Lung microvascular endothelial cell (primary cell): ENCODE measurements at places on chromosomes 11 and 22.
A peak's percentile ranks its signal among the peaks of the same experiment; 100 is the strongest.

- no peak for DNase-seq
Observed at GRCh38 chr22:46937185-46937584, 174.7 kb downstream of the TBC1D22A start.

- peak; percentile 50 for DNase-seq
Observed at GRCh38 chr22:36425977-36426523, 38.3 kb upstream of the MYH9 start.

GRCh38 chr11:124670732-124671131 is 2.8 kb downstream of the SIAE start:
- DNase-seq: no peak

- DNase-seq: no peak
Observed at GRCh38 chr11:88972210-88972609, 93.6 kb downstream of the GRM5 start.

DNA sequence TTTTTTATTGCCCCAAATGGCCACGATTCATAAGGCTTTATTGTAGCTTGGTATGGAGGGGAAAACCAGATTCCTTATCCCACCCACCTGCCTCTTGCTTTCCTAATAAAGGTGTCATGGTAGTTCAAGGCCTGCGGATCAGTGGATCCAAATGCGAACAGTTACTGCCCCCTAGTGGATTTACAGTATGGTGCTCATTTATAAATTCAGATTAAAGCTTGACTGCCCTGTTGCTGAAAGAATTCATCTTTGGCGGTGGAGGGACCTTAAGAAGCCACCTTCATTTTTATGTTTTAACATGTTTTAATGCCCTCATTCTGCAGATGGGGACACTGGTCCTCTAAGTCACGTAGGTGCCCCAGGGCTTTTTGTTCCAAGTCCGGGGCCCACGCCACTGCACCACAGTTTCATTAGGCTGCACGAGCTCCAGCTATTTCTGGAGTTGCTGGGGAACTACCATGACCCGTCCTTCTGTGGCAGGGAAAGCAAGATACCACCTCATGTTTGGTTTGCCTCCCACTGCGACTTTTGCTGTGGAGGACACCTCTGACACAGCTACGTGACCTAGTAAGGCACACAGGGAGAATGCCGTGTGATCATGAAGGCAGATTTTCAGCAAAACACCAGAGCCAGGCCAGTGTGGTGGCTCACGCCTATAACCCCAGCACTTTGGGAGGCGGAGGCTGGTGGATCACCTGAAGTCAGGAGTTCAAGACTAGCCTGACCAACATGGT is 15.6 kb upstream of the INCENP start:
- DNase-seq: peak; percentile 83

- DNase-seq: peak; percentile 93
Observed at GRCh38 chr11:67373648-67374570, 511 bp upstream of the CLCF1 start.

DNA sequence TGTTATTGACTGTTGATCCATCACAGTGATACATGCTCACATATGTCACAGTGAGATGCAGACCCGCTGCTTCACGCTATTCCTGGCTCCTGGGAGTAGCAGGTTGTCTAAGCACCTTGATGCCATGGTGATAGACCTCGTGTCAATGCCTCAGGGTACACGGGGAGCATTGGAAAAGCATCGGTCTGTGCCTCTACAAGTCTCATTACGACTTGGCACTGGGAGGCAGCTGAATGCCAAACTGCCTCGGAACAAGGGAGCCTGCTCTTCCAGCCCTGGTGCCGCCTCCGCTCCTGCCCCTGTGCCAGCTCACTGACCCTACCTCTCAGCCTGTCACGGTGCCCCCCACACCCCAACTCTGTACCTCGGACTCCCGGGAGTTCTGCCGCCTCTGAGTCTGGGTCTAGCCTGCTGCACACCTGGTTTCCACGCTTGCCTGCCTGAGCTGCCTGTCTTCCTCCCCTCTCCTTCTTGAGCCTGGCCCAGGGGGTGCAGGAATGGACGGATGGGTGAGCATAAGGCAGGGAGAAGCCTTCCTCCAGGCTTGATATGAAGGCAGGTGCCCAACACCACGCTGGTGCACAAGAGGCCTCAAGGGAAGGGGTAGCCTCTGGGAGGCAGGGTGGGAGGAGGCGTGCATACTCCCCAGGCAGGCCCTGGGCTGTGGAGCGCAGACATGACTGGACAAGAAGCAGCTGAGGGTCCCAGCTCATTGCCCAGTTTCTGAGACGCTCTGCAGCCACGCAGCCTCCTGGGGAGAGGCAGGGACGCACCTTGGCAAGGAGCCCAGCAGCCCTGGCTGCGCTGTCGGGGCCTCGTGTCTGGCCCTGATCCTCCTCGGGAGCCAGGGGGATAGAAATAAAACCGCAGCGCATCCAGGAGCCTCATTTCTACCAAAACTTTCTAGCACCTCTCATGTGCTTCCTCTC is 1.8 kb upstream of the NFAM1 start:
- DNase-seq: no peak

GRCh38 chr11:82718307-82718706 is 15.4 kb downstream of the FAM181B start:
- peak; percentile 59 for DNase-seq

DNA sequence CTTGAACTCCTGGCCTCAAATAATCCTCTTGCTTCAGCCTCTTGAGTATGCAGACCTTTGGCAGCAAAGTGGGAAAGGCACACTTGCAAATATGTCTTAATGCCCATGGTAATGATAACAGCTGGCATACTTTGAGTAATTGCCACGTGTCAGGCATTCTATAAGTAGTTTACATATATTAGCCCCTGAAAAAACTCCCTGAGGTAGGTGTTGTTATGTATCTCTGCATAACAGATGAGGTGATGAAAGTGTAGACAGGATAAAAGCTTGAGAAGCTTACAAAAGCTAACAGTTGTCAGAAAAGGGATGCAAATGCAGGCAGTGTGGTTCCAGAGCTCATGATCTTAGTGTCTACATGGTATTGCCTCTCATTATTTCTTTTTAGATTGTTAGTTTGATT is 291.1 kb upstream of the C11orf87 start:
- DNase-seq: no peak

DNA sequence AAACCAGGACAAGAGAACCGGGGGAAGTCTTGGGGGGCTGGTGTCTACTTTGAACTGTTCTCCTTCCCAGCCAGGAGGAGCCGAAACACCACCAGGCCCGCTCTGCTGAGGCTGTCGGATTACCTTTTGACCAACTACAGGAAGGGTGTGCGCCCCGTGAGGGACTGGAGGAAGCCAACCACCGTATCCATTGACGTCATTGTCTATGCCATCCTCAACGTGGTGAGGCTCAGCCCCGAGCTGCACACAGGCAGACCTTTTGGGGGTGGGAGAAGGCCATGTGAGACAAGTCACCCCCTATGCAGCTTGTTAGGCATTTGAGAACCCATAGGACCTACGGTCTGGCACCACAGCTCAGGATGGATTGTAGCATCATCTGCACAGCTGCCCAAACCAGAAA is 2.8 kb downstream of the HTR3A start:
- DNase-seq: no peak

GRCh38 chr11:121766991-121767390 is 314.2 kb upstream of the SORL1-AS1 start:
- no peak for DNase-seq

GRCh38 chr11:18449251-18449650 is 6.4 kb upstream of the LDHAL6A start:
- no peak for DNase-seq

DNA sequence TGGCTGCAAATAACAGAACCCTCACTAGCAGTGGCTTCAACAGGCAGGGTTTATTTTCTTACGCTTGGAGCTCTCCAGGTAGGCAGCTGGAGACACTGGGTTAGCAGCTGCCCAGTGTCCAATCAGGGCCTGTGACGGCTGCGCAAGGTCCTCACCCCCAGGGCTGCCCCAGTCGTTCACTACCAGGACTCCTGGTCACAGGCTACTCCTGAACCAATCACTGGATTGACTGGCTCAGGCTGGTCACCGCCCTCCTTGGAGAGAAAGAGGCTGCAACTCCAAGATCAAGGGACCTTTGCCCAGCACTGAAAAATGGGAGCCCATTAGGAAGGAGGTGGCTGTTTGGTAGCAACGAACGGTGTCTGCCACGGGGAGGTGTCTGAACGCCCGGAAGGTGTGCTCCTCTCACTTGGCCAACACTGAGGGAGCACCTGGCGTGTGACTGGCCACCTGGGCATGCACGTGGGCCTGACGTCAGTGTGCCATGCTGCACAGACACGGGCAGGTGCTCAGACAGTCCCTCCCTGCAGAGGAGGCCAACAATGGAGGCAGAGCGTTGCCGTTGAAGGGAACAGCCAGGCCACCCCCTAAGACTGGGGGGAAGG is 5.1 kb downstream of the ARSA start:
- no peak for DNase-seq

GRCh38 chr11:57410287-57410686 is 16.6 kb downstream of the SLC43A3 start:
- DNase-seq: no peak

DNA sequence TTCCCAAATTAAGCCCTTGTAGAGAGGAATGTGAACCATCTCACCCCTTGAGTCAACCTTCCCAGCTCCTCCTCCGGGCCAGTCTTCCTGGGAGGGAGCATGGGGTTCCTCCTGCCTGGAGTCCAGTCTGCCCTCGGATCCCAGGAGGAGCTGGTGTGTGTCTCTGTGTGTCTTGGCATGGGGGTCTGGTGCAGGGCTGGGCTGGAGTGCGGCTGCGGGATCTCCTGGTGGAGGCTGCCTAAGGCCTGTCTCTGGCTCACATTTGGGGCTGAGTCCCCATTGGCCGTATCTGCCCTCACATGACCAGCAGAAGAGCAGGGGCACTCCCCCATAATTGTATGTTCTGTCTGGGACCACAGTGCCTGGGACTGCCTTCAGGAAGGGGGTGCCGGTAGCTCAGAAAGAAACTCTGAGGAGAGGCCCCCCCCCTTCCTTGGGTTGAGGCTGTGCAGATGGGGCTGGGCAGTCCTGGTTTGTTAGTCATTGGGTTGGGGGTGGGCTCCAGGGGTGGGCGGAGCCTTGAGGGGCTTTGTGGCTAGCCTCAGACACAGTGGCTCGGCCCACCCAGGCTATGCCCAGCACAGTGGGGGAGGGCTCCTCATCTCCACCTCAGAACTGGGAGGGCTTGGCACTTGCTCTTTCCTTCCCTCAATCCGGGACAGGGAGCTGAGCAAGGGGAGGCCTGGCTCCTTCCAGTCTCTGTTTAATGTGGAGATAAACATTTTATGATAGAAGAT is 2.9 kb downstream of the C1QTNF5 start:
- no peak for DNase-seq

- no peak for DNase-seq
Observed at GRCh38 chr11:20037396-20038153, 122.7 kb downstream of the DBX1 start.

GRCh38 chr11:122322329-122322728 is 206.3 kb upstream of the BLID start:
- DNase-seq: no peak

GRCh38 chr11:41879214-41879613 is 419.8 kb upstream of the LRRC4C start:
- no peak for DNase-seq

GRCh38 chr11:86510674-86511073 is 136.0 kb downstream of the CCDC81 start:
- DNase-seq: no peak
